Activated T-helper 1 cell treated with Interleukin-2 at 50 U/mL for 16 hours (primary cell): ENCODE measurements at places on chromosomes 5 and 9.

DNA sequence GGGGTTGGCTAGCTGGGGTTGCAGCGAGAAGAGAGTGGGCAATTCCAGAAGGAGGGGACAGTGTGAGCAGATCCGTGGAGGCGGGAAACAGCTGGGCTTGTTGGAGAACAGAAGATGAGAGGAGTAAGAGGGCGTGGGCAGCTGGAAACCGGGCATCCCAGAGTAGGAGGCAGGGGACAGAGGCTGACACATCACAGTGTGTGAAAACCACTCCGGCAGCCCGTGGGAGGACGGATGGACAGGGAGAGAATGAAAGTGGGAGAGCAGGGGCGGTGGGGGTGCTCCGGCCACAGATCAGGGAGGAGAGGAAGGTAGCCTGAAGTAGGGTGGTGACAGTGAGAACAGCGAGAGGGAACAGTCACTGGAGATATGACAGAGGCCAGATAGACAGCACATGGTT is 8.3 kb upstream of the PSMB7 start:
- DNase-seq, result no peak

DNA sequence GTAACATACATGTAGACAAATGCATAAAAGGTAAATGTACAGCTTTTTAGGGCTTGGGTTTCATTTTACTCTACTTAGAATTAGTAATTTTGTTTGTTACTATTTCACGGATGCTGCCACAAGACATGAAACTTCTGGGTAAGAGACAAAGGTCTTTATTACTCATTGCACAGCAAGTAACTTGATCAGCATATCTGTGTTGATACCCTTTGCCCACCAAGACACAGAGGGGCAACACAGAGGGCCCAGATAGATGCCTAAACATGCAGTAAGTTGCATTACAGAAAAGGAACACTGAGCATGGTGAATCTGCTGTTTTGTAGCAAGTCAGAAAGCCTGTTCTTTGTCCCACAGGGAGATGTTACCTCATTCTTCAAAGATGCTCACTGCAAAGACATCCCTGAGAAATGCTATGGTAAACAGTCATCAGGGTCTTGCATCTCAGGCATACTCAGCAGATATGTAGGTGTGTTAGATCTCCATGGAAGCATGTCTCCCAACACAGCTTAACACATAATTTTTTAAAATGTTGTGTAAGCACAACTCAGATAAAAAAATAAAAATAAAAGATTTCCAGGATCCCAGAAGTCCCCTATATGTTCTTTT is 10.3 kb downstream of the ITGA2 start:
- no peak for DNase-seq

- no peak for DNase-seq
Measured at GRCh38 chr5:129249886-129250285, 155.3 kb downstream of the ISOC1 start.

- DNase-seq, result no peak
Measured at GRCh38 chr5:120251898-120252297, 212.2 kb upstream of the PRR16 start.

GRCh38 chr5:35166043-35166442 is 64.2 kb downstream of the PRLR start:
- no peak for DNase-seq

- DNase-seq, result peak; percentile 25
Measured at GRCh38 chr5:154446195-154447088, 645 bp downstream of the SAP30L start.

DNA sequence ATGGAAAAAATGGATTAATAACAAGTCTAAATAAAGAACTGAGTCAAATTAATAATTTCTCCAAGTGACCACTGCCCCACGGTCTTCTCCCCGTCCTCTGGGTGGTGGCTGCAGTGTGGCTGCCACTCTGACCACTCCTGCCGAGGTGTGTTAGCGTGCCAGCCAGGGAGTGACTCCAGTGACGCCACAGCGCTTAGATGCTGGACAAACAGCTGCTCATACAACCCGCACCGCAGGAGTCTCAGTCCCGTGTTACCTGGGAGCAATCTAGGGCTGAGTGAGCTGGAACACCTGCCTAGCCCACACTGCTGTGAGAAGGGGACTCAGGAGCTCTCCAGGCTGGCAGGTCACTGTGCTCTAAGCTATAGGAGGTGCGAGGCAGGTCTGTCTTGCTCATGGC is 10.2 kb downstream of the MAPK9 start:
- no peak for DNase-seq

GRCh38 chr5:57817001-57817453 is 334.4 kb upstream of the ACTBL2 start:
- no peak for DNase-seq

- DNase-seq, result no peak
Measured at GRCh38 chr5:579211-579610, 32.9 kb upstream of the CEP72 start.

DNA sequence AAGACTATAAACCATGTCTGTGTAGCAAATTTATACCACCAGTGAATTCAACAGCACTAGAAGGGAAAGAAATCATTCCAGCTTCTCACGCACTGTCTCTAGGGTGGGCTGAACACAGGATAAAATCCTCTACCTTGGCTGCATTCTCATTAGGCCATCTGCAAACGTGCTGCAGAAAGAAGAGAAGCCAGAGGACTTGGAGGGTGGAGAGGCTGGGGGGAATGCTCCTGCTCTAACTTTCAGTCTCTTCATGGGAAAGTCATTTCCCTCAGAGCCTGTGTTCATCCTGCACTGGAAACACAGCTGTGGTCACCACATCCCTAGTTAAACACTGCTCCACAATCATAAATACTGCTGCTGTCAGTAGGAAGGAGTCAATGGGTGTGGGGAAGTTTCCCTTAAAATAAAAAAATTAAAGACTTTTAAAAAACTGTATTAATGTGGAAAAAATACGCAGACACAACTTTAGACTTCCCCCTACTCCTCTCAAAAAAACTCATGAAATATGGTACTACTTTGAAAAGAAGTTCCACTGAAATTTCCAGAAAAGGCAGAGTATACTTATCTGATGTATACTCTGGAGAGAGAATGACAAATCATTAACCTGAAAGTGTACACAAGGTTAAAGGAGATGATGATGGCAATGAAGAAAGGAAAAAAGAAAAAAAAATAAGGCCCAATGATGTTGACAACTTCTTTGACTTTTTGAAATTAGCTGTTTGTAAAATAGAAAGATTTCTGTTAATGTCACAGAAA is 46.8 kb downstream of the LHFPL2 start:
- DNase-seq, result no peak

DNA sequence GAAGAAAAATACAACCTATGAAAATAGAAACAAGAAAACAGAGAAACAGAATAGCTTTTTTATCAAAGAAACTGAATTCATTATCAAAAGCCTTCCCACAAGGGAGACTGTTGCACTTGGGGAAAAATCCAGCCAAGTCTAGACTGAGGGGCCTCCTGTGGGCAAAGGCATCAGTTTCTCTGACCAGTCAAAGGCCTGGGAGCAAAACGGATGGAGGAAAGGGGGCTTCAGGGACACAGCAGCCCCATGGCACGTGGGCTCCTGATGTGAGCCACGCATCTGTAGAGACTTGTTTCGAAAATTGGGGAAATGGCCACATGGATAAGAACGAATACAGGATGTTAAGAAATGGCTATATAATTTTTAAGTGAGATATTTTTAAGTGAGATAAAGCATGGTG is 21.1 kb downstream of the ZDHHC11B start:
- no peak for DNase-seq

DNA sequence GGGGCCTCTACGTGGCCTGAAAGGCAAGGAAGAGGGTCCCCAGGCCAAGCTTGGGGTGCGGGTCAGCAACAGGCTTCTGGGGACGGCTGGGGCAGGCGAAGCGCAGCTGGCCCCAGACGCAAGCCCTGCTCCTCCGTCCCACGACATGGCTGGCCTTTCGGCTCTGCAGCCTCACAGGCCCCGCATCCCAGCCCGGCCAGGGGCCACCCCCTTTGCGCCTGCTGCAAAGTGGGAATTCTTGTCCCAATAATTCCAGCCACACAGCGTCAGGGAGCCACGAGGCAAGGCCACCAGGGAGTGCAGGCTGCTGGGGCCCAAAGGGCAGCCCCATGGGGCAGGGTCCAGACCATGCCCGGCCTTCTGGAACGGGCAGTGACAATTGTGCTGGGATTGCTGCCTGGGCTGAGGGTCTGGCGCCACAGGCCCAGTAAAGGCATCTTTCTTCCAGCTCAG is 1.1 kb upstream of the ENTPD2 start:
- DNase-seq, result no peak

DNA sequence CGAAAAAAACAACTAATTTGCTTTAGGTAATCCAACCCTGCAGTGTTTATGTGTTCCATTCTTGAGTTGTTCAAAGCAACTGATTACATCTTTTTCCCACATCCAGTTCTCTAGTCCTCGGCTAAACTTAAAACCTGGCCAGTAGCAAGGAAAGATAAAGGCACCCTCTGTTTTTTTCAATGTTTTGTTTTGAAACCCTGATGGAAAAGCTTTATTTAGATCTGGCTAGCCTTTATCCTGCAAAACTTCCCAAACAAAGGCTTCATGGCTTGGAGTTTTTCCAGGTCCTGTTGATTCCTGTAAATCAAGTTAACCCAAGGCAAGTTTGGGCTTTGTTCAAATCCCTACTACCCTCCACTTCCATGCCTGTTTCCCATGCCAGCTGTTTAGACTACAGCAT is 105.1 kb downstream of the CEMIP2 start:
- no peak for DNase-seq

- DNase-seq, result no peak
Measured at GRCh38 chr9:116933251-116933650, 246.1 kb downstream of the TRIM32 start.

GRCh38 chr5:81665795-81666194 is 85.1 kb downstream of the SSBP2 start:
- DNase-seq, result no peak

GRCh38 chr5:56088967-56089829 is 94.4 kb upstream of the IL6ST start:
- no peak for DNase-seq

DNA sequence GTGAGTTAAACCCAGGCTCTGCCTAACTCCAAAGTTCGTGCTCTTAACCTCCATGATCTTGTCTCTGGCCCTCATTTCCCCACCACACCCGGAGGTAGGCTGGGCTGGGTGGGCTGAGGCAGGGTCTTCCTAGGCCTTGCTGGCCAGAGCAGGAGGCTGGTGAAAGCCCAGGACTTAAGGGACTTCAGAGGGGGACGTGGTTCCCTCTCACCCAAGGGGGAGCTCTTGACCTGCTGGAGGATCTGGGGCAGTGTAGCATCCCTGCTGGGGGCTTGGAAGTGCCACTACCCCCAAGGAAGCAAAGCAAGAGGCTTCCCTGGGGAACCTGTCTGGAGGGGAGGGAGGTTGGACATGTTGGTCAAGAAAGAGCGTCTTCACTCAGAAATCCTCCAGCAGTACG is 14.7 kb downstream of the PITX1 start:
- DNase-seq, result no peak

- DNase-seq, result no peak
Measured at GRCh38 chr9:4661165-4661564, 929 bp upstream of the PLPP6 start.

GRCh38 chr9:74760031-74760700 is 127.6 kb downstream of the TRPM6 start:
- DNase-seq, result no peak

GRCh38 chr5:143657647-143658285 is 154.2 kb upstream of the HMHB1 start:
- DNase-seq, result no peak

GRCh38 chr9:126327006-126327713 is 531 bp downstream of the MVB12B start:
- no peak for DNase-seq

DNA sequence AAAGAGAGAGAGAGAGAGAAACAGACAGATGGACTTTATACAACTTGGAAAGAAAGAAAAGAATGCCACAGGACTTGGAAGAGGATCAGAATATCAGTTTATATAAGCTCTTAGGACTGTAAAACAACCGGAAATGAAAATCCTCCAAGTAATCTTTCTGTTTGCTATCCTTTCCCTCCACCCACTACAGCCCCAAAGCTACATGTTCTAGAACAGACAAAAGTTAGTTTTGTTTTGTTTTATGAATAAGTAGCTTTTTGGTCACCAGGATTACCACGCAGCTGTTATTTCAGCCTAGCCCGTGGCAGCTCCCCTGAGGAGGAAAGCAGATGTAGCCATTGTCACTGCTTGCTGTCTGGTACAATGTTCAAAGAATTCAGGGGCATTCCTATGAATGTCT is 66.6 kb downstream of the SH3TC2 start:
- no peak for DNase-seq

GRCh38 chr9:101477736-101478135 is 42.2 kb upstream of the ALDOB start:
- no peak for DNase-seq

DNA sequence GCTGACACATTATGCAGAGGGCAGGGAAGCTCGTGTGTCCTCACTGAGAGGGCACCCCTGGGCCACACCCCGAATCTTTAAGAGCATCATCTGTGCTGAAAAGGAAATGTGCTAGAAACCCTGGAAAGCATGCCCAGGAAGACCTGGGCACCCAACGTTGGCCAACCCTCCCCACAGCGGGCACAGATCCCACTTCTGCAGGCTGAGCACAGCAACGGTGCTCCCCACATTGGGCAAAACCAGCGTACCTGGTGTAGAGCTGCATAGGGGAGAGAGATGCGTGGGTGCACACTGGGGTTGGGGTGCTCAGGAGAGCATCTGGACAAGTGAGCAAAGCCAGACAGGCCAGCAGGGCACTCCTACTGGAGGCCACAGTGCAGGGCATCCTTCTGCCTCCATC is 32.6 kb downstream of the ROR2 start:
- no peak for DNase-seq

DNA sequence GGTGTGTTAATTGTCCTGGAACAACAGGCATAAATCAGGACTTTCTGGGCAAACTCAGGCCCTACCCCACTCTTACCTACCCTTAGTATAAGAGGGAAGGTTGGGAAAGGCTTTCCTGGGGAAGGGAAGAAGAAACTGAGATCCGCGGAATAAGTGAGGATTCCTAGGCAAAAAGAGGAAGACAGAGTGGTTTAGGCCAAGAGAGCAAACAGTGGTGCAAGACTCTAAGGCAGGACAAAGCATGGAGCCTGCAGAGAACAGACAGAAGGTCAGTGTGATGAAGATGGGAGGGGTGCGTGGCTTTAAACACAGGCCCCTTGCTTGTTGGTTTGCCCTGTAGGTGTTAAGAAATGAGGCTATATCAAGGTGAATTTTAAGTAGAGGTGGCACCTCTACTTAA is 69.4 kb downstream of the TMC1 start:
- no peak for DNase-seq

DNA sequence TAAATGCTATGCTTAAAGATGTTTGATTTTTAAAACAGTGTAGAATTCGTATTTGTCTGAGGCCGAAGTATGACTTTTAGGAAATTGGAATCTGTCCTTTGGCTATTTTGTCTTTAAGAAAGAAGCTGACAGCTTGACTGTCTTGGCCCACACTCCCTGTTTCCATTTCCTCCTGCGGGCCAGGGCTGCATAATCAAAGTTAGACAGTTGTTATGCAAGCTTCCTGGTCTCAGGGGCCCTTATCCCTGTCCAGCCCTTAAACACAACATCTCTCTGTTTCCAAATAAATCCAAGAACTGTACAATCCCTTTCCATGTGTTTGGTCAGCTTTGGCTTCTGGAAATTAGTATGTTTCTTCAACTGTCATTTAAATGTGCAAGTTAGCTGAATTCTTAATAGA is 54.6 kb upstream of the ECM2 start:
- DNase-seq, result no peak
